ENCODE measurements at places on chromosomes 6 and 20. TPM values are rescaled to one million over a fixed set of nuclear protein-coding genes. Genes with fewer than 3 reads are reported as not detected.

DNA sequence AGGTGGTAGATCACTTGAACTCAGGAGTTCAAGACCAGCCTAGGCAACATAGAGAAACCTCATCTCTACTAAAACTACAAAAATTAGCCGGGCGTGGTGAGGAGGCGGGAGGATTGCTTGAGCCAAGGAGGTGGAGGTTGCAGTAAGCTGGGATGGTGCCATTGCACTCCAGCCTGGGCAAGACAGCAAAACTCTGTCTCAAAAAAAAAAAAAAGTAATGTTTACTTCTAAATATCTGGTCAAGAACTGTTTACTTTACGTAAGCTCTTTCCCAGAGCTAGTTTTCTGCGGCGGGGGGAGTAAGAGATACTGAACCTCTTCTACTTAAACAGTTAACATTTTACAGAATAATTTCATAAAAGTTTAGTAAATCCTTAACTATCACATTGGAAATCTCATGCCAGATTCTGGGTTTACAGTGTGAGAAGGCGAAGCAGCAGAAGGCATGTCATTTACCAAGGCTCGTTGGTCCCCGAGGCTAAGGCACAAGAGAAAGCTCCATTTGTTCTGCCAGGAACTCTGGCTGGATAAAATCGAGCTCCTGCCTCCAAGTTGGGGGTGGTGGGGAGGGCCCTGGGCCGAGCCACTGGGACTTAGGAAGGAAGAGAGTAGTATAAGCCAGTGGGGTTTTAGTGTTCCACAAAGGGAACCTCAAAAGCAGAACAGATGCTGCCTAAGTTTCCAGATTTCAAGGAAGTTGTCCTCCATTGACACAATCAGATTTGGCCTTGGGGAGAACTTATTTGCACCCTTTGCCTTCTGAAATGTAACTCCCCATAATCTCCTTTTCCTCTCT lies 41.7 kb downstream of the ARFGEF2 start:
- peaks cover 58% of the 10 kb centered on the region for H3K36me3 ChIP-seq
- H3K4me1 ChIP-seq, result peaks cover 32% of the 10 kb centered on the region
- peak overlapping the region; percentile 71 for H3K27ac ChIP-seq
- no peaks in the 10 kb centered on the region for H3K27me3 ChIP-seq
- H3K4me3 ChIP-seq, result no peak overlapping the region
- DNase-seq, result no peak

GRCh38 chr6:121365536-121366521 lies 31.5 kb upstream of the TBC1D32 start:
- DNase-seq, result no peak
- H3K27ac ChIP-seq, result no peak overlapping the region
- H3K4me1 ChIP-seq, result no peaks in the 10 kb centered on the region
- H3K36me3 ChIP-seq, result no peaks in the 10 kb centered on the region
- no peaks in the 10 kb centered on the region for H3K27me3 ChIP-seq
- no peak overlapping the region for H3K4me3 ChIP-seq

DNA sequence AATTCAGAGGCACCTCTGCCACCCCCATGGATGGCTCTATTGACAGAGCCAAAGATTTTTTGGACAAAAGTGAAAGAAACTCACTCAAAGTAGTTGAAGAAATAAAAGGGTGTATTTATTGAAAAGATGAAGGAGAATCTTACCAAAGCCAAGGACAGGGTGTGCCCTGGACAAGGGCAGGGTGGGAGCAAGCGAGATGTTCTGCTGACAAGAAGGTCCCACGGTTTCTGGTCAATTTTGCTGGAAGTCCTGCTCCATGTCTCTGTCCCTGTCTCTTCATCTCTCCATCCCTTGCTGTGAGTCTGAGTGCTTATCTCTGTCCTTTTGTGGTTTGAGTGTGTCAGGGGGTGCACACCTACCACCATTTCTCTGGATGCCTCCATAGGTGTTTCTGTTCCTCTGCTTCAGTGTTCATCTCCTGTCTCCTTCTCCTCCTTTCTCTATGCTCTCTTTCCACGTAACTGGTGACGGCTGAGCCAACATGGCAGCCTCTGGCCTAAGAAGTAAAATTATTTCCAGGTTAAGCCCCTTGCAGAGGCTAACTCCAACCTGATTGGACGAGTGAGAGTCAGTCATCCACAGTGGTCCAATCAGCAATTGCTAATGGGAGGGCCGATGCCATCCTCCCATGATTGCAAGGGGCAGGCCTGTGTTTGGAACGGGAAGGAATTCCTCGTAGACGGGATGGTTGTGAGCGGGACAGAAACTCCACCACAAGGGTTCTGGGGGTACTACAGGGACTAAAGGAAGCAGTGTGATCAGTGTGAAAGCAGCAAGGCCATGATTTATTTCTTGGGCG lies 502.1 kb upstream of the CDH4 start:
- no peaks in the 10 kb centered on the region for H3K27me3 ChIP-seq
- H3K27ac ChIP-seq, result no peak overlapping the region
- H3K4me3 ChIP-seq, result no peak overlapping the region
- no peaks in the 10 kb centered on the region for H3K36me3 ChIP-seq
- H3K4me1 ChIP-seq, result no peaks in the 10 kb centered on the region

DNA sequence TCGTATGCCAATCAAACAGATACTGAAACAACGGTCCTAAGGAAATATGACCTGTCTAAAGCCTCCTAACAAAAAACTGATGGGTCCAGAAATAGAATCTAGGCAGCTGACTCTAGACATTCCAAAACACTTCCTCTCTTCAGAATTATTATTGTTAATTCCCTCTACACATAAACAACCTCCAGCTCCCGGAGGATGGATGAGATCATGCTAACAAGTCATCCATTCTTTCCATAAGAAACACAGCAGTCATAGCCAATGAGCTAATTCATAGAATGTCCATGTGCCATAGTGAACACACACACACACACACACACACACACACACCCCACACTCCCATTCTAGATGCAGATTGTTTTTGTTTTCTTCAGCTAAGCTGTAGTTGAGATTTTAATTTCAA lies 44.3 kb downstream of the HDGFL1 start:
- H3K4me1 ChIP-seq, result peaks cover 19% of the 10 kb centered on the region
- H3K36me3 ChIP-seq, result no peaks in the 10 kb centered on the region
- no peak overlapping the region for H3K4me3 ChIP-seq
- no peak for DNase-seq
- H3K27me3 ChIP-seq, result no peaks in the 10 kb centered on the region

- DNase-seq, result no peak
- peaks cover 28% of the 10 kb centered on the region for H3K27me3 ChIP-seq
- H3K27ac ChIP-seq, result peak overlapping the region; percentile 55
Observed at GRCh38 chr20:62433658-62434497, 6.5 kb upstream of the RBBP8NL start.

GRCh38 chr6:134738211-134738885 lies 211.6 kb downstream of the ALDH8A1 start:
- no peak for DNase-seq
- no peaks in the 10 kb centered on the region for H3K36me3 ChIP-seq
- H3K27me3 ChIP-seq, result no peaks in the 10 kb centered on the region
- no peak overlapping the region for H3K4me3 ChIP-seq
- no peaks in the 10 kb centered on the region for H3K4me1 ChIP-seq
- H3K27ac ChIP-seq, result no peak overlapping the region

GRCh38 chr6:44681761-44682160 lies 294.3 kb downstream of the CDC5L start:
- H3K4me3 ChIP-seq, result no peak overlapping the region
- no peak overlapping the region for H3K27ac ChIP-seq

- no peak for DNase-seq
- H3K4me3 ChIP-seq, result peak overlapping the region; percentile 38
- H3K27me3 ChIP-seq, result no peaks in the 10 kb centered on the region
- peaks cover 71% of the 10 kb centered on the region for H3K4me1 ChIP-seq
- no peaks in the 10 kb centered on the region for H3K36me3 ChIP-seq
Observed at GRCh38 chr6:151291722-151292059, 51.9 kb downstream of the AKAP12 start.

DNA sequence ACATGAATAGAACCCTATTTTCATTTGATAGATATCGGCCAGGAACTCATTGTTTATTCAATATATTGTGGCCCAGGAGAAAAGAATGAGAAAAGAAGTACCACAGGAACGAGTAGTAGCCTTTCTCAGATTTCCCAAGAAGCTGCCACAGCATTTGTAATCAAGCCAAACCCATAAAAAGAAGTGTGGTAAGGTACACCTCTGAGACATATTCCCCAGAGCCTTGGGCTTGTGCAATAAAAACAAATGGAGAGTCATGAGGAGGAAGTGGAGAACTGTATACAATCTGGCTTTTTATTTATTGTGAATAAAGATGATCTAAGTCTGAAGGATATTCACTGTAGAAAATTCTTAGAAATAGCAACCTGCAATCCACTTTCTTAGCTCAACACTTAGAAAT lies 36.7 kb downstream of the KIF6 start:
- DNase-seq, result no peak
- no peak overlapping the region for H3K27ac ChIP-seq
- H3K4me1 ChIP-seq, result peaks cover 18% of the 10 kb centered on the region
- H3K4me3 ChIP-seq, result no peak overlapping the region
- H3K27me3 ChIP-seq, result no peaks in the 10 kb centered on the region

- no peak overlapping the region for H3K27ac ChIP-seq
- H3K4me1 ChIP-seq, result peaks cover 20% of the 10 kb centered on the region
- no peak for DNase-seq
Observed at GRCh38 chr20:39960522-39961428, 728.3 kb downstream of the MAFB start.

GRCh38 chr6:150065083-150065482 lies 3.8 kb downstream of the ULBP3 start:
- DNase-seq, result no peak
- no peak overlapping the region for H3K4me3 ChIP-seq
- H3K36me3 ChIP-seq, result no peaks in the 10 kb centered on the region
- H3K27ac ChIP-seq, result no peak overlapping the region

DNA sequence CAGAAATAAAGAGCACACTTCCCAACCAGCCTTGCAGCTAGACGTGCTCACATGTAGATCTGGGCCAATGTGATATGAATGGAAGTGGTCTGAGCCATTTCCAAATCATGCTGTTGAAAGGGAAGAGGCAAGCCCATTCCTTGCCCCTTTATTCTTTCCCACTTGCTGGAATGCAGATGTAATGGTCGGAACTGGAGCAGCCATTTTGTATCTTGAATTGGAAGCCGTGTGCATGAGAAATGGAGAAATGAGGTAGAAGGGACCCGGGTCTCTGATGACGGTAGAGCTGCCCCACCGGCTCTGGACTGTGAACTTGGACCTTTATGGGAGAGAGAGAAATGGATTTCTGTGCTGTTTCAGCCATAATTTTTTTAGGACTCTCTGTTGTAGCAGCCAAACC lies 54.8 kb upstream of the STX16 start:
- H3K4me3 ChIP-seq, result no peak overlapping the region
- H3K27ac ChIP-seq, result peak overlapping the region; percentile 89
- H3K27me3 ChIP-seq, result no peaks in the 10 kb centered on the region

- no peaks in the 10 kb centered on the region for H3K36me3 ChIP-seq
- H3K4me3 ChIP-seq, result no peak overlapping the region
- H3K27ac ChIP-seq, result no peak overlapping the region
- no peaks in the 10 kb centered on the region for H3K27me3 ChIP-seq
- no peak for DNase-seq
Observed at GRCh38 chr6:88748141-88748540, 215.3 kb downstream of the RNGTT start.

- H3K27me3 ChIP-seq, result no peaks in the 10 kb centered on the region
- H3K36me3 ChIP-seq, result no peaks in the 10 kb centered on the region
- no peak overlapping the region for H3K4me3 ChIP-seq
- H3K4me1 ChIP-seq, result no peaks in the 10 kb centered on the region
- no peak for DNase-seq
- H3K27ac ChIP-seq, result no peak overlapping the region
Observed at GRCh38 chr6:151627689-151628444, 134.1 kb downstream of the CCDC170 start.

GRCh38 chr6:44423306-44423705 lies 35.8 kb downstream of the CDC5L start:
- H3K4me3 ChIP-seq, result no peak overlapping the region
- DNase-seq, result no peak
- H3K27me3 ChIP-seq, result no peaks in the 10 kb centered on the region

- no peak overlapping the region for H3K4me3 ChIP-seq
- no peak for DNase-seq
- H3K27ac ChIP-seq, result no peak overlapping the region
- H3K4me1 ChIP-seq, result no peaks in the 10 kb centered on the region
Observed at GRCh38 chr6:9140172-9140571, 704.8 kb upstream of the SLC35B3 start.

GRCh38 chr20:60362531-60362930 lies 404.3 kb downstream of the CDH26 start:
- no peak overlapping the region for H3K4me3 ChIP-seq
- no peaks in the 10 kb centered on the region for H3K36me3 ChIP-seq
- no peak overlapping the region for H3K27ac ChIP-seq
- no peak for DNase-seq
- no peaks in the 10 kb centered on the region for H3K27me3 ChIP-seq
- H3K4me1 ChIP-seq, result no peaks in the 10 kb centered on the region

DNA sequence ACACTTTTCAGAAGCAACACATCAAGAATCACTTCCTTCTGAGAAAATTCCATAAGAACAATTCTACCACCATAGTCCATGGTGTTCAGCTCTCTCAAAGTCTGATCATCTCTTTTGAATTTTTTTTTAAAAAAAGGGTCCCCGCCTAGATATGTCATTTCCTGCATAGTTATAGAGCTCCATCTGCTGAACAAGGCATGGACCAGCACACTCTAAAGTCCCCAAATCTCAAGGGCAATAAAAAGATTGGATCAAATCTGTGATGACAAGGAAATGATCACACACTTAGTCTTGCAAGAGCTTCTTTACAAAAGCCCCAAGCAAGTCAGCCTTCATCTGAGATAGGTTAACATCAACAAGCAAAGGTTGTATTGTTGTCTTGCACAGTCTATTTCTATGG lies 100.7 kb upstream of the STMND1 start:
- no peak overlapping the region for H3K4me3 ChIP-seq
- peak; percentile 17 for DNase-seq
- H3K4me1 ChIP-seq, result peaks cover 6% of the 10 kb centered on the region
- H3K36me3 ChIP-seq, result no peaks in the 10 kb centered on the region
- no peaks in the 10 kb centered on the region for H3K27me3 ChIP-seq
- H3K27ac ChIP-seq, result no peak overlapping the region

- H3K4me3 ChIP-seq, result peak overlapping the region; percentile 27
- peaks cover 9% of the 10 kb centered on the region for H3K4me1 ChIP-seq
- H3K36me3 ChIP-seq, result no peaks in the 10 kb centered on the region
- no peak overlapping the region for H3K27ac ChIP-seq
- DNase-seq, result no peak
- H3K27me3 ChIP-seq, result no peaks in the 10 kb centered on the region
Observed at GRCh38 chr6:34514593-34515472, 41.3 kb downstream of the SPDEF start.

Gene ADGRF4
- 0.32 TPM for total RNA-seq

Gene RNF182
- not detected for total RNA-seq

Gene SPATS1
- total RNA-seq, result not detected

Gene EPB41L1
- 27.7 TPM for total RNA-seq

Gene PRRT1
- total RNA-seq, result 4.2 TPM

Gene LST1
- total RNA-seq, result 9.3 TPM

Gene CRIP3
- not detected for total RNA-seq

Gene ATP6V1G2
- 5.0 TPM for total RNA-seq

Gene SFTA2
- 1.1 TPM for total RNA-seq

Gene BCLAF1
- 90.1 TPM for total RNA-seq

Gene GJA10
- not detected for total RNA-seq

All from esophagus muscularis mucosa (tissue), 4 donors.